ENCODE measurements at places on chromosomes 6 and 20.

DNA sequence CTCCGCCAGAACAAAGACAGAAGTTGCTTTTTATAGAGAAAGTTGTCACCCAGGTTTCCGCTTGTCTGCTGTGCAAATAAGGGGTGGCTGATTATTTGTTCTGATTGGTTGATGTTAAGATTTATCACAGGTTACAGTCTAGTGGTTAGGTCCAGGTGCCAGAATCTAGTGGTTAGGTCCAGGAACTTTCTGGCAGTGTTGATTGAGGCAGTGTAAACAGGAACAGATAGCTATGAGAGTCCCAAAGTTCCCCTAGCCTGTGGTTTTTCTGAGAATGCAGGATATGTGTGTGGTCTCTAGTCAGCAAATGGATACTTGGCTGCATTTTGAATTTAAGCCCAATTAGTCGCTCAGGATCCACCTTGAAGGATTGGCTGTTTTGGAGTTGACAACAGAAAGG, 148.0 kb downstream of the TMEM200A start:
- peak; percentile 67 for DNase-seq

- no peak for DNase-seq
Measured at GRCh38 chr6:31377029-31377428, 20.1 kb upstream of the HLA-B start.

GRCh38 chr20:54102543-54102942, 32.1 kb upstream of the BCAS1 start:
- DNase-seq: no peak

DNA sequence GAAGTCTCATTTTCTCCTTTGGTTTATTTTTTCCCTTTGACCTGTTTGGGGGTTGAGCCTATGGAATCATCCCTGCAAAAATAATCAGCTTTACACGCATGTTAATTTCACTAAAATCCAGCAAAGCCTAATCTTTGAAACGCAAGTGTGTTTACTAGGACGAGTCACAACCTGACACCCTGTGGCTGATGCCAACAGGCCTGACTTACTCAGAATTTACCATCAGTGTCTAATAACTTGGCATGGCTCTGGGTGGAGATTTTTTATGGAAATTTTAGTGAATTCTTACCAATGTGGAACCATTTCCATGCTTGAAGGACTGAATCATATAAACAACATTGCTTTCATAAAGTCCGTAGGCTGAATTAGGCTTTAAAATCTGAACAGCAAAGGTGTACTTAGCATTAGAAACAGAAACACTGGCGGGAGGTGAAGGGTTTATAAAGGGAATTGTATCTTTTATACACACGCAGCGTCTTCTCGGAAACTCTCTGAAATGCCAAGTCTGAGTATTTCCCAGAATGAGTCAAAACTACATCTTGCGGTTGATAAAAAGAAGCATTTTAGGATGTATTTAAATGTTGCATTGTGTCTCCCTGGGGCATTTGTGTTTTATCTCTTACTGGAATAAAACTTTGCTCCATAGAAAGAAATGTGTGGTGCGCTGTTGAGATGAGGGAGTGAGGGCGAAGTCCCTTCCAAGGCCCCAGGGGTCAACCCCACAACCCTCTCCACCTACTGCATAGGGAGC, 81.2 kb downstream of the DACT2 start:
- DNase-seq: no peak

- peak; percentile 56 for DNase-seq
Measured at GRCh38 chr6:26028746-26029569, 58.3 kb upstream of the HFE start.

DNA sequence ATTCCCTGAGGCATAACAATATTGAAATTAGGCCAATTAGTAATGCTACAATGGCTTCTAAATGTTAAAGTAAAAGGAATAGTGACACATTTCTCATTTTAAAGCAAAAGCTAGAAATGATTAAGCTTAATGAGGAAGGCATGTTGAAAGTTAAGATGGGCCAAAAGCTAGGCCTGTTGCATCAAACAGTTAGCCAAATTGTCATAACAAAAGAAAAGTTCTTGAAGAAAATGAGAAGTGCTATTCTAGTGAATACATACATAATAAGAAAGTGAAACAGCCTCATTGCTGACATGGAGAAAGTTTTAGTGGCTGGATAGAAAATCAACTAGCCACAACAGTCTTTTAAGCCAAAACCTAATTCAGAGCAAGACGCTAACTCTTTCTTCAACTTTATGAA, 12.9 kb downstream of the OR2A4 start:
- no peak for DNase-seq

GRCh38 chr6:64482631-64483030, 847.0 kb downstream of the PHF3 start:
- DNase-seq: no peak

- DNase-seq: no peak
Measured at GRCh38 chr6:24472181-24472580, 17.2 kb downstream of the GPLD1 start.

DNA sequence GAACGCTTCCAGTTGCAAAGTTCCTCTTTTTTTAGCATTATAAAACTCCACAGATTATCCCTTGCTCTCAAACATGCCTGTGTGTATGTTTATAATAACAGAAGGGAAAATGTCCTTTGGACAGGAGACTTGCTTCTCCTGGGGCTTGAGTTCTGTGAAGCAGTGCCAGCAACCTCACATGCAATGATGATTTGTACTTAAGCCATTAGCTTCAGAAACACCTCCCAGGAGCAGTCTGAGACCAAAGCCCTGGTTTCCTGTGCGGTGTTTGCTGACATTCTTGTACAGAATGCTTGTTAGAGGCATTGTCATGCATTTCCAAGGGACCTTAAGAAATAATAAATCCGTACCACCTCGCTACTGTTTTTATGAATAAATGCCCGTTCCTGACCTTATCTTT, 752.8 kb downstream of the CBLN4 start:
- no peak for DNase-seq

DNA sequence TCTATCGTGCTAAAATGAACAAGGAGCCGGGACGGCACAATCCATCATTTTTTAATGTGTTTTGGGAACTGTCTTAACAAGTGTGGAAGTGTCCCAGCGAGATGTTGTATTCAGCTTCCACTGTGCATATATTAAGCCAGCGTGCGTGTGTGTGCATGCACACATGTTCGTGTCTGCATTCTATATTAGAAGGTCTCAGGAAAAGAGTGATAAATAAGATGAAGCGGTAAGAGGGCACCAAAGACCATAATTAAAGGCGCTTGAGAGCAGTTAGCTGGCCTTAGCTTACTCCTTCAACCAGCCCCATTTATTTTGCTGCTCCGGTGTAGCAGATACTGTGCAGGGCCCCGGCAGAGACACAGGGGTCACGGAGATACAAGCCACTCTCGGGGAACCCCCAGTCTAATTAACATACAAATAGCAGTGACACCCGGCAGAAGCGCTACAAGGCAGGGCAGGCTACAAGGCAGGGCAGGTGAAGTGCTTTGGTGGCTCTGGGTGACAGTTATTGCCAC, 206.5 kb upstream of the RREB1 start:
- no peak for DNase-seq

- DNase-seq: no peak
Measured at GRCh38 chr6:150777736-150778135, 87.8 kb upstream of the MTHFD1L start.

- DNase-seq: peak; percentile 74
Measured at GRCh38 chr20:63641792-63642523, 11.3 kb downstream of the STMN3 start.
